Activated CD8-positive, alpha-beta memory T cell treated with anti-CD3 and anti-CD28 coated beads for 1 hour (primary cell): ENCODE measurements at places on chromosomes 2 and 18.
A peak's percentile ranks its signal among the peaks of the same experiment; 100 is the strongest.

DNA sequence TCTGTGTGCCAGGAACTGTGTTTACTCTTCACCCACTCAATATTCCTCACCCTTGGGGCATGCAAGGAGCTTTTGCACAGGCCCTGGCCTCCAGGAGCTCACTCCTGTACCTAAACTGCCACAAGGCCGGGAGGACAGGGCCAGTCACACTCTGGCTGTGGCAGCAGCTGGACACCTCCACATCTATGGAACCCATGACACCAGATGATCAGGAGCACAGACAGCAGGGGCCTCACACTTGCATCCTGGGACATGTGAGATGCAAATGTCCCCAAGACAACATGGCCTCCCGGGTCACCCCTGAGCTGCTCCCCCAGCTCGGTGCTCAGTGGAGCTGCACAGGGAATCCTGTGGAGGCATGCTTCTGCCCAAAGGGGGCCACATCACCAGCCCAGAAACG is 61.8 kb upstream of the SLC66A3 start:
- no peak for DNase-seq

- no peak for DNase-seq
These were observed 63.9 kb downstream of the SPRED2 start for GRCh38 chr2:65368468-65368867.

- no peak for DNase-seq
These were observed 141.3 kb downstream of the NCK2 start for GRCh38 chr2:105886029-105886454.

GRCh38 chr18:59718108-59718463 is 20.9 kb upstream of the CCBE1 start:
- DNase-seq = no peak

GRCh38 chr2:23478933-23479683 is 94.1 kb downstream of the KLHL29 start:
- no peak for DNase-seq

DNA sequence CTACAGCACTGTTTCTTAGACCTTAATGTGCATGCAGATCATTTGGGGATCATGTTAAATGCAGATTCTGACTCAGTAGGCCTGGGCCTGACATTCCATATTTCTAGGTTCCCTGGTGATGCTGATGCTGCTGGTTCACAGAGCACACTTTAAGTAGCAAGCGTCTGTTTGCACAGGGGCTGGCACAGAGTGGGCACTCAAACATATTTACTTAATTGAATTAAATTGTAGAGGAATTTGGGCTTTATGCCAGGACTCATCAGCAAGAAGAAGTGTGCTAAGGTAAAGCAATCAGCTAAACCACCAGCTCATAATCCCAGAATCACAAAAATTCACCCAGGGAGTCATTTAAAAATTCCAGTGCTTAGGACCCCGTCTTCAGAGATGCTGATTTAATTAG is 25.1 kb upstream of the INPP4A start:
- DNase-seq = no peak

DNA sequence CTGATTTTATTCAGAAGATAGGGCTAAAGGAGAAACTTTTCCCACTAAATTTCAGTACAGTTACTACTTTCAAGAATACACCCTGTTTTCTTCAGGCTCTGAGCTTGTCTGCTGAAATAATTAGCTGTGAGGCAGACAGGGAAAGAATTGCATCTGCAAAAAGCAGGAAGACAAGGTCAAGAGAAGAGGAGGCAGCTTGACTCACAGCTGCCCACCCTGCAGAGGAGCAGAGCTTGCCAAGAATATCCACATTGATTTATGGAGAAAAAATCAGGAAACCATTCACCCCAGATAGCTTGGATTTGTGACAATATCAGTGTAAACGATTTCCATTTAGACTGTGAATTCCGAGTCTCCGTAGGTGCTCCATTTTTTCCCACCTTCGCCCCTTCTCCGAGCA is 49.0 kb downstream of the ACTR2 start:
- DNase-seq = no peak

DNA sequence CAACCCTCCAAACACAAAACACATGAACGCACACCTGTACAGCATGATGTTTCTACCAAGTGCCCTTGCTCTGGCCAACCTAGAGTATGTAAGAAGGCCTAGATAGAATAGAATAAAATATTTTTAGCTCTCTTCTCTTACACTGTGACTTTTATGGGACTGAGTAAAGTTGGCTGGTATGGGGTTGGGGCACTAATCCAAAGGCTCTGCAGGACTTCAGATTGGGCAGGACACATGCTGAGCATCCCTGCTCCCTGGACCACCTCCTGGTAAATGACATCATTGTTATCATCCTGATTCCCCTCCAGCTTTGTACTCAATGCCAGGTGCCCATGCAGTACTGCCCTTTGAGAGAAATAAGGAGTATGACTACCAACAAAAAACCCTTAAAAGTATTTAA is 322.2 kb downstream of the SLC8A1 start:
- no peak for DNase-seq

GRCh38 chr2:125405816-125406215 is 1250.1 kb upstream of the GYPC start:
- no peak for DNase-seq

DNA sequence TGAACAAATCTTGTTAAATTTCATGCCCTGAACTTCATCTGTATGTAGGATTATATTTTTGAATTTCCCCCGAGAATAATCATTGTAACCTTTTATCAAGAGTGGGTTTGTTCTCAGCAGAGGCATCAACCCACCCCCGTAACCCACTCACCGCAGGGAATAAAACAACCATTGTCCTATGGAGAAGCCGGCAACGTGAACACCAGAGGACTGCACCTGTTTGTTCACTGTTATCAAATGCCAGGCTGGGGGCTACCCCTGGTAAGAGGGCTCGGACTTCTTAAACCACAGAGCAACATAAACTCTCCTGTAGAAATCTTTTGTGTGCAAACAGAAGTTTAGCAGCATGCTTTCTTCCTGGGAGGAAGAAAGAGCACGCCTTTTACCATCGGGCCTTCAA is 610.4 kb downstream of the ERBB4 start:
- no peak for DNase-seq

DNA sequence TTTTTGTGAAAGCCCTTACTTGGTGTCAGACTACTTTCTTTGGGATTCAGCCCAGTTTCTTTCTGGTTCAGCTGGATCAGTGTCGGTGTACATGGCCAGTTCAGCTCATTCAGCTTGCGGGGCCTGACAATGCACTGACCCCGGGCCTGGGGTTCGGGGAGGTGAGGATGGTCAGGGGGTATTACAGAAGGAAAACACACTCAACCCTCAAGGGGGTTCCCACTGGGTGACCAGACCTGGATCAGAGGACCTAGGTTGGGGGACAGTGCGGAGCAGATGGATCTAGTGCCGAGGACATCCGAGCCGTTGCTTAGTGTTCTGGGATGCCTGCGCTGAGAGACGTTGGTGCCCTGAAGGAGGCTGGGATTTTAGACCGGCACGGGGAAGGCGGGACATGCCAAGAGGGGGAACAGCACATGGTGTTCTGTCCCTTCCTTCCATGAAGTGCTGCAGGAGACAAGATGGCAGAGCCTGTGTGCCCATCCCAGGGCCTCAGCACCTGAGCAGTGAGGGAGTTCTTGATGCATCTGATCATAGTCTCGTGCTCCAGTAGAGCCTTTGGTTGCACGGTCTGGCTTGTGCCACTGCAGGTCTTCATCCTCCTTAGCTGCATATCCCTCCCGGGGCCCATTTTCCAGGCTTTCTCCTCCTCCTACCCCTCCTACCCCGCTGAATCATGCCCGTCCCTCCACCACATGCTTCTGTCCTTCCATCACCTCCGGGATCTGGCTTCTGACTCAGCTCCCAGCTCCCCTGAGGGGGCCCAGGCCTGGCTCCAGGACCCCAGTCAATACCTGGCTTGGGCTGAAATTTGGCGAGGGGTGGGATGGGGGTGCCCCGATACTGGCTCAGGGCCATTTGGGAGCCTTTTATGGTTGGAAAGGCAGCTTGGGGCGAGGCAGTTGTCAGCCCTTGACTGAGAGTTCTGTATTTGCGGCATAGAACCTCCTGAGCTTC is 18.0 kb downstream of the SPEG start:
- no peak for DNase-seq

- DNase-seq = no peak
These were observed 34.3 kb downstream of the PKP4 start for GRCh38 chr2:158491072-158491471.

GRCh38 chr2:207051385-207051965 is 112.2 kb downstream of the CPO start:
- DNase-seq = no peak

DNA sequence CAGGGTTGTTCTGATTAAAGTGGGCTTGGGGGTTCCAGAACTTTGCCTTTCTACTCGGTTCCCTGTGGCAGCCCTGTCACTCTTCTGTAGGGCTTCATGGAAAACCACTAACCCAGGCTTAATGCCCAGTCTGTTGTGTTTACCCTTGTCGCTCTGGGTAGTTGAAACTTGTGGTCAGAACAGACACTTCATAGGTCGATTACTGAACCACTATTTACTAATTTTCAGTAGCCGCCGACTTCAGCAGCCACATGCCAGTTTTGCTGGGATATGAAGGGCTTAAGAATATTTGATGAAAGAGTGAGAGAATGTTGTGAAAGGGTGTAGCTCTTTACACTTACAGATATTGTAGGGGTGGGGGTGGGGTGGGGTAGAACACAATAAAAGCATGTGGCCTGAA is 362.3 kb downstream of the RND3 start:
- DNase-seq = no peak

DNA sequence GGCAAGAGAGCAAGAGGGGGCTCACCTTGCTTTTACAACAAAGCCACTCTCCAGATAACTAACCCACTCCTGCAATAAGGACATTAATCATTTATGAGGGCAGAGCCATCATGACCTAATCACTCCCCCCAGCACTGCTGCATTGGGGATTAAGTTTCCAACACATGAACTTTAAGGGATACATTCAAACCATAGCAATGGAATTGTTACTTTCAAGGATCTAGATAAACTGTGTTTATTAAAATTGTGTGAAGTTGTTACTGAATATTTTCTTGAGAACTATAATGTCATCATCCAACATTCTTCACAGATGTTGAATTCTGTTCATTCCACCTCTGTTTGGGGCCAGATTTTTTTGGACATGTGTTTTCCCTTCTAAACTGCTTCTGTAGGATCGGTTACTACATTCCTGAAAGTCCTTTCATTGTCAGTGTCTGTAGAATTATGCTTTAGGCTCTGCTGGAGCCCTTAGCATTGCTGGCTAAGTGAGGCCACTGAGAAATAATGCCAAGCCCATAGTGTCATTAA is 50.4 kb downstream of the SPATS2L start:
- DNase-seq = no peak

- DNase-seq = no peak
These were observed 47.7 kb downstream of the RAPGEF4 start for GRCh38 chr2:172783165-172783898.

DNA sequence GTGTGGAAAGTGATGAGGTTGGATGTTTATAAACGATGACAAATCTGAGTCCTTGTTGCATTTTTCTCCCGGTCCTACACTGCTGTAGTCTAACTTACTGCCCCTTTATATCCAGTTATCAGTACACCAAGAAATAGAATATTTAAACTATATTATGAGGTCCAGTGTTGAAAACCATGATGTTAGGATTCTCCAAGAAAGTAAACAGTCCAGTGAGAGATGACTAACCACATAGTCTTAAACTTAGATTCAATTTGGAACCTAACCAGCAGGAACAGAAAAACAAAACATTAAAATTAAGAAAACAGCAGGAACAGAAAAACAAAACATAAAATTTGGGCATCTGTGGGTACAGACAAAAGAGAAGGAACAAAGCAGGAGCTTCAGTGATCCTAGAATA is 143.2 kb downstream of the TPGS2 start:
- no peak for DNase-seq

DNA sequence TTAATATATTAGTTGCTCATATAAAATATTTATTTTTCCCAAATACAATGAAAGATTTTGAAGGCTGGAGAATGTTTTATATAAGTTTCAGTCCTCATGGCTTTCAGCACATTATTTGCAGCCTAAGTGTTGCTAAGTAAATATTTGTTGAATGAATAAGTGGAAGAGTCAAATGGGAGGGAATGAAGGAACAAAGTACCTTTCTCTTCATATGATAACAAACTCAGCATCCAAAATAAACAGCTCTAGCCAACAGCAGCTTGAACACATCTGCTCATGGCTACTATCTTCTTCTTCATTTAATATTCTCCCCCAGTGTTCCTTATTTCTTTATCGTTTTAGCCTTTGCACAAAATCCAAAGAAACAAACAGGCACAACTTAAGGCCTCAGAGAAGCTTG is 385.2 kb upstream of the PIK3C3 start:
- DNase-seq = no peak

- DNase-seq = peak; percentile 46
These were observed 81.5 kb downstream of the CHRNA1 start for GRCh38 chr2:174682578-174683391.

GRCh38 chr2:111139637-111140317 is 19.1 kb downstream of the BCL2L11 start:
- DNase-seq = no peak

DNA sequence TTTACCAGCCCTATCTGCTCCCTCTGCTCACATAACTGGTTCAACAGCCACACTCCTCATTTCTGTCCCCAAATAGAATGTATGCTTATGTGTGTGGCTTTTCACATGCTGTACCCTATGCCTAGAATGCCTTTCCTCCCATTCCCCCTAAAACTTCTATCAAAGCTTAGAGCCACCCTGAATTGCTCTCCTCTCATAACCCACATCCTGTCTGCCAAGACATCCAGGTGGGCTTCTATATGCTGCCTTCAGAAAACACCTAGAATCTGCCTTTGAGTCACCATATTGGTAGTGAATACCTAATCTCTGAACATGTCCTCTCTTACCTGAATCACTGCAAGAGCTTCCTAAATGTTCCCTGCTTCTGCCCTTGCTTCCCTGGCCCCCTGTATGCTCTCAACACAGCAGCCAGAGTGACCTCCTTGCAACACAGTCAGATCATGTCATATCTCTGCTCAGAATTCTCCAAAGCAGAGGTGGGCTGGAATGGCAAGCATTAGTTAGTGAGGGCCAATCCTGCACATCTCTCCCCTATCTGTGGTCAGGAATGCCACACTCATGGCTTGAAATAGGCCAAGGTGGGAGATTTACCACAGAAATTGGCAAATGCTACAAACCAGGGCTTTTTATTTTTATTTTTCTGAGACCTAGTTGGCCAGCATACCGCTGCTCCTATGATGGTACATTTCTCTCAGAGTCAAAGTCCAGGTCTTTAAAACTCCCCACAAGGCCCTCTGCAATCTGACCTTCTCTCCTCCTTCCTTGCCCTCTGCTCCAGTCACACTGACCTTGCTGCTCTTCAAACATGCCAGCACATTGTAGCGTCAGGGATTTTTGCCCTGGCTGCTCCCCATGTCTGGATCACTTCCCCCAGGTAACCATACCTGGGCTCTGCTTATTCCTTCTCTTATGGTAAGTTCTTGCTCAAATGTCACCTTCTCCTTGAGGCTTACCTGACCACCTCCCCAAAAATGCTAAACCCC is 111.8 kb upstream of the STON1 start:
- no peak for DNase-seq

- DNase-seq = no peak
These were observed 1.0 kb upstream of the HOXD12 start for GRCh38 chr2:176098366-176099158.

DNA sequence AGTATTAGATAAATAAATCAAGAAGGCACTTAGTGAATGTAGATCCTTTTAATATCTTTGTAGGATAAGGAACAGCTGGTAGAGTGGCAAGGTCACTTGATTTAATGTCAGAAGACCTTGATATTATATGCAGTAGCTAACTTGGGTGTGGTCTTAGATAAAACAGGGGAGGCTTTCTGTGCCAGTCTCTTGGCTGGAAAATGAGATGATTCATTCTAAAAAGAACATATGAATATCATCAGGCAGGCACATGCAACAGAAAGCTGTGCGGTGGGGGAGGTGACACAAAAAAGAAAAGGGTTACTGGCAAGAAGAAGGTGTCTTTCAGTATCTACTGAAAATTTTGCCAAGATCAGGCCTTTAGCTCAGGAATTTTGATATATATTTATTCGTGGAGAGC is 931.7 kb upstream of the CELF4 start:
- no peak for DNase-seq
